ENCODE measurements at places on chromosomes 7 and 10. TPM values are rescaled to one million over a fixed set of nuclear protein-coding genes. Genes with fewer than 3 reads are reported as not detected.

Gene OR2A5
- polyA plus RNA-seq = 0.08 TPM

DNA sequence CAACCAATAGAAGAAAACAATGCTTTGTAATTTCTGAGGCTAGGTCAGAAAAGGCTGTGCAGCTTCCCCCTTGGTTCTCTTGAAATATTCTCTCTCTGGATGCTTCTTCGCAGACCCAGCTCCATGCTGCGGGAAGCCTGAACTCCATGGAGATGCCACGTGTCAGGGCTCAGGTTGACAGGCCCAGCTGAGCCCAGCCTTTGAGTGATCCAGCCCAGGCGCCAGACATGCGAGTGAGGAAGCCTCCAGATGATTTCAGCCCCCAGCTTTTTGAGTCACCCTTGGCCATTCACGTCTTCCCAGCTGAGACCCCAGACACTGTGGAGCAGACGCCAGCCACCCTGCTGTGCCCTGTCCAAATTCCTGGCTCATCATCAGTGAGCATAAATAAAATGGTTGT lies 378.4 kb upstream of the NRP1 start:
- no peak for DNase-seq

- DNase-seq = no peak
Observed at GRCh38 chr7:86863452-86863851, 196.0 kb downstream of the ELAPOR2 start.

- no peak for DNase-seq
Observed at GRCh38 chr10:110837418-110838171, 34.1 kb upstream of the PDCD4 start.

GRCh38 chr7:2794836-2795636 lies 49.1 kb downstream of the GNA12 start:
- no peak for DNase-seq

GRCh38 chr7:106061301-106061979 lies 50.7 kb downstream of the SYPL1 start:
- no peak for DNase-seq

Gene KCNMA1
- polyA plus RNA-seq = 3.1 TPM

DNA sequence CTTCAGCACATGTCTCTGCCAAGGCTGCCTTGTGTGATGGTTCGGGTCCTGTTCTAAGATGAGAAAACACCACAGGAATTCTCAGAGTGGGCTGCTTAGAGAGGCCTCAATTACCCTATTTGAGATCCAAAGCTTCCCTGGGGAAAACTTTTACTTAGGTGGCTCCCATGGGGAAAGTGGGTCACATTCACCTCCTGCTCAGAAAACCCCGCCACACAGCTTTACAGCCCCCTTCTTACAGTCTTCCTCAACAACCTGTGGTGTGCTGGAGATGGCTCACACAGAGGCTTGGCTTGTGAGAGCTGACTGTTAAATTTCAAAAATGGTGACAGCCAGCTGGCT lies 36.6 kb upstream of the KCNIP2 start:
- no peak for DNase-seq

DNA sequence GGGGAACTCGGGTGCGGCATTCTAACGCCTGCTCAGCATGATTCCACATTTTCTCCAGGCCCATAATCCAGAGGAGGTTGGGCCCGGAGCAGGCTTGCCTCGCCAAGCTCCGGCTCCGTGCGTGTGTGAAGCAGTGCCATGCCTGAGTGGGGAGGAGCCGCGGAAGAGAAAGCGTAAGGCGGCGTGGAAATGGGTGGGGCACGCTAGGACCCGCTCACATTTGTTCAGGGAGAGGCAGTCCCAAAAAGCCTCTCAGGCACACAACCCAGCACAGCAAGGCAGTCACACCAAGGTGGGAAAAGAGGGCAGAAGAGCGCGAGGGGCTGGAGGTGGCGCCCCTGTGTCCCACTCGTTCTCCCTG lies 695 bp upstream of the VDAC2 start:
- no peak for DNase-seq
